ENCODE measurements at places on chromosomes 12 and 14. TPM values are rescaled to one million over a fixed set of nuclear protein-coding genes. Genes with fewer than 3 reads are reported as not detected.

DNA sequence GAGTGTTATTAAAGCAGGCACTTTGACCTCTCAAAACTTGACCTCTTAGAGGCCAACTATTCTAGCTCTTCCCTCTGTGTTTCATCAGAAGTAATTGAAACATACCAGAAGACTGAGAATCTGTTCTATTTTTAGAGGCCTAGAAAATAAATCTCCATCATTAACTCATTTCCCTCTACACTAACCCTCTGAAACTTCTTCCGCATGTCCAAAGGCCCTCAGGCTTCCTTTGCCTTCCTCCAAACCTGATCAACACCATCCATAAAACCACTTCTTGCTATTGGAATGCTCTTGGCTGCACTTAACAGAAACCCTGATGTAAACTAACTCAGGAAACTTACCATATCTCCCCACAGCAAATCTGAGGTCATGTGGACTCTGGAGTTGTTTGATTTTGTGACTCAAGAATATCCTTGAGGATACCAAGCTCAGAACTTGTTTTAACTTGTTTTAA is 196.4 kb downstream of the RPAP3 start:
- H3K27ac ChIP-seq: no peak overlapping the region
- H3K4me3 ChIP-seq: no peak overlapping the region
- no peaks in the 10 kb centered on the region for H3K27me3 ChIP-seq

DNA sequence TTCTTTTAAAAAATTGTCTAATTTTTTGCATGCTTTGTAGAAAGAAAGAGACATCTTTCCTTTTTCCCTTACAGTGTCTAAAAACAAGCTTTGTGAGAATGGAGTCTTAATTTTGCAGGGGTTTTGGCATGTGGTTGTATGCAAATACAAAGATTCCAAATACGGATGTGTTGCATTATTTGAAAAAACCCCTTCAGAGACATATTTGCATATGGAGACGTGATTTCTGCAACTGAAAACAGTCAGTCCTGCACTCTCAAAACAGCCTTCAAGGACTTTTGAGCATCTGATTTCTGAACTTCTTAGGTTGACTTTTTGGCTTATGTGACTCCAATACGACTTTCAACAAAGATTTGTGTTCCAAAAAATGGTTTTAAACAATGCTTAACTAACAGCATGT is 7.8 kb downstream of the IRAK3 start:
- H3K36me3 ChIP-seq: no peaks in the 10 kb centered on the region
- H3K4me3 ChIP-seq: no peak overlapping the region
- DNase-seq: no peak
- no peak overlapping the region for H3K27ac ChIP-seq
- H3K27me3 ChIP-seq: peaks cover 3% of the 10 kb centered on the region

- H3K4me3 ChIP-seq: no peak overlapping the region
- H3K27ac ChIP-seq: no peak overlapping the region
- H3K27me3 ChIP-seq: no peaks in the 10 kb centered on the region
These were observed 1.7 kb downstream of the C12orf76 start for GRCh38 chr12:110046451-110047187.

Gene KRT81
- not detected for total RNA-seq

Gene RIC8B
- 12.0 TPM for total RNA-seq

Gene FLRT2
- total RNA-seq: 10.2 TPM

DNA sequence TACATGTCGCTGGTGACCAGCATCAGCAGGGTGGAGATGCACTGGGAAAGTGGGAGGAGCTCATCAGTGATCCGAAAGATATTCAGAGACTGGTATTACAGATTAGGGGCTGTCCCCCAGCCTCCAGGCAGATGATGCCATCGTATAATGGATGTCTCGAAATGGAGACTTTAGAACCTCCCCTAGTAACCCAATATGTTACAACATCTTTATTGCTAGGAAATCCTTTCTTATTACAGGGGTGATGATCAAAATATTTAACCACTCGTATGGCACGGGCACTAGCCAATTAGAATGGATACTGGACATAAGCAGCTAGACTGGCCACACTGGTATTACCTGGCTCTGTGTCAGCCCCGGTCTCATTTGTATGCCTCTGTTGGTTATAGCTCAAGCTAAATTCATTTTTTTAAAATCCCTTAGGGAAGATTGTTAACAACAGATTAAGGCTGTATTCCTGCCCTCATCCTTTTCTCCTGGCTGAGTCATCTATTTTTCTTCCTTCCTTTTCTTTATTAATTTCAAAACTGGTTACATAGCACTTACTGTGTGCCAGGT is 10.8 kb upstream of the CEBPE start:
- H3K36me3 ChIP-seq: peaks cover 72% of the 10 kb centered on the region
- peaks cover 31% of the 10 kb centered on the region for H3K4me1 ChIP-seq
- no peak overlapping the region for H3K4me3 ChIP-seq
- no peaks in the 10 kb centered on the region for H3K27me3 ChIP-seq
- H3K27ac ChIP-seq: no peak overlapping the region
- no peak for DNase-seq

Gene GPX2
- total RNA-seq: not detected

GRCh38 chr12:81992461-81992860 is 233.3 kb upstream of the PPFIA2 start:
- no peaks in the 10 kb centered on the region for H3K27me3 ChIP-seq
- H3K4me1 ChIP-seq: no peaks in the 10 kb centered on the region
- H3K36me3 ChIP-seq: no peaks in the 10 kb centered on the region
- DNase-seq: no peak

- H3K4me3 ChIP-seq: no peak overlapping the region
- no peak overlapping the region for H3K27ac ChIP-seq
- H3K27me3 ChIP-seq: no peaks in the 10 kb centered on the region
- no peak for DNase-seq
- H3K4me1 ChIP-seq: no peaks in the 10 kb centered on the region
These were observed 73.8 kb downstream of the TTLL5 start for GRCh38 chr14:75734854-75735253.

GRCh38 chr14:98888927-98889835 is 382.8 kb downstream of the BCL11B start:
- no peak overlapping the region for H3K4me3 ChIP-seq
- H3K27me3 ChIP-seq: no peaks in the 10 kb centered on the region
- no peak for DNase-seq
- no peaks in the 10 kb centered on the region for H3K4me1 ChIP-seq
- no peak overlapping the region for H3K27ac ChIP-seq

Gene NTN4
- total RNA-seq: 13.3 TPM

GRCh38 chr12:121050725-121051124 is 11.7 kb upstream of the OASL start:
- H3K27ac ChIP-seq: no peak overlapping the region
- H3K27me3 ChIP-seq: no peaks in the 10 kb centered on the region
- no peak overlapping the region for H3K4me3 ChIP-seq
- H3K36me3 ChIP-seq: no peaks in the 10 kb centered on the region
- DNase-seq: no peak

- no peaks in the 10 kb centered on the region for H3K27me3 ChIP-seq
- no peaks in the 10 kb centered on the region for H3K36me3 ChIP-seq
- no peak overlapping the region for H3K27ac ChIP-seq
- H3K4me1 ChIP-seq: no peaks in the 10 kb centered on the region
- peak; percentile 26 for DNase-seq
These were observed 373.0 kb downstream of the ALG10 start for GRCh38 chr12:34395056-34396005.

Gene PMCH
- not detected for total RNA-seq

GRCh38 chr12:96698521-96698920 is 208.5 kb upstream of the NEDD1 start:
- no peaks in the 10 kb centered on the region for H3K36me3 ChIP-seq
- DNase-seq: no peak
- no peaks in the 10 kb centered on the region for H3K4me1 ChIP-seq
- H3K4me3 ChIP-seq: no peak overlapping the region
- no peak overlapping the region for H3K27ac ChIP-seq

- no peak for DNase-seq
- no peaks in the 10 kb centered on the region for H3K27me3 ChIP-seq
- H3K36me3 ChIP-seq: no peaks in the 10 kb centered on the region
These were observed 202.2 kb downstream of the KTN1 start for GRCh38 chr14:55782166-55782565.

Gene SERPINA1
- total RNA-seq: 5.5 TPM

DNA sequence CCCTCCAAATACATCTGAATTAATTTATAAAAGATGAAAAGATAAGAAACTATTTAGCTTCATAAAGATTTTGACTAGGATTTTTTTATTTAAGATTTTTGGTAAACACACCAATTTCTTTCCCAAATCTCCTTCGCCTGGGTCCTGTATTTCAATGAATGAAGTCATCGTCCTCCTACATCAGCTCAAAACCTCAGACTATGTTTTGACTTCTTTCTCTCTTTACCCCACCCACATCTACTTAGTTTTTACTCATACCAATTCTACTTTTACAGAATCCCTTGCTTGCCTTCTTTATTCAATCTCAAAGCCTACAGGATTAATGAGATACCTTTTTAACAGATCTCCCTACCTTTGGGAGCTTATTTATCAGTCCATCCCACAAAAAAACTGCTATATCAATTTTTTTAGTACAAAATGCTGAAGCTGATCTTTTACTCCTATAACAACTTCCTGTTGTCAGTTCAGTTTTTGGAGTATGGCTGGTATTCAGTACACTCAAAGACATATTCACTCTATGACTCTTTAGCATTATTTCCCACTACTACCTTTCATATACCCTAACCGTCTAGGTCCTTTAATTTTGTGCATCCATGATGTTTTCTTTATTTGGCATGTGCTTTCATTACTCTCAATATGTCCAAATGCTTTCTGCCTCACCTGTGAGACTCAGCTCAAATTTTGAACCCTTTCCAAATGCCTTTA is 18.7 kb upstream of the CCDC91 start:
- H3K36me3 ChIP-seq: no peaks in the 10 kb centered on the region
- H3K4me1 ChIP-seq: no peaks in the 10 kb centered on the region
- no peaks in the 10 kb centered on the region for H3K27me3 ChIP-seq
- DNase-seq: no peak

Gene VWF
- total RNA-seq: 206 TPM
